Choroid plexus epithelial cell (primary cell): ENCODE measurements at places on chromosomes 7 and 10.

DNA sequence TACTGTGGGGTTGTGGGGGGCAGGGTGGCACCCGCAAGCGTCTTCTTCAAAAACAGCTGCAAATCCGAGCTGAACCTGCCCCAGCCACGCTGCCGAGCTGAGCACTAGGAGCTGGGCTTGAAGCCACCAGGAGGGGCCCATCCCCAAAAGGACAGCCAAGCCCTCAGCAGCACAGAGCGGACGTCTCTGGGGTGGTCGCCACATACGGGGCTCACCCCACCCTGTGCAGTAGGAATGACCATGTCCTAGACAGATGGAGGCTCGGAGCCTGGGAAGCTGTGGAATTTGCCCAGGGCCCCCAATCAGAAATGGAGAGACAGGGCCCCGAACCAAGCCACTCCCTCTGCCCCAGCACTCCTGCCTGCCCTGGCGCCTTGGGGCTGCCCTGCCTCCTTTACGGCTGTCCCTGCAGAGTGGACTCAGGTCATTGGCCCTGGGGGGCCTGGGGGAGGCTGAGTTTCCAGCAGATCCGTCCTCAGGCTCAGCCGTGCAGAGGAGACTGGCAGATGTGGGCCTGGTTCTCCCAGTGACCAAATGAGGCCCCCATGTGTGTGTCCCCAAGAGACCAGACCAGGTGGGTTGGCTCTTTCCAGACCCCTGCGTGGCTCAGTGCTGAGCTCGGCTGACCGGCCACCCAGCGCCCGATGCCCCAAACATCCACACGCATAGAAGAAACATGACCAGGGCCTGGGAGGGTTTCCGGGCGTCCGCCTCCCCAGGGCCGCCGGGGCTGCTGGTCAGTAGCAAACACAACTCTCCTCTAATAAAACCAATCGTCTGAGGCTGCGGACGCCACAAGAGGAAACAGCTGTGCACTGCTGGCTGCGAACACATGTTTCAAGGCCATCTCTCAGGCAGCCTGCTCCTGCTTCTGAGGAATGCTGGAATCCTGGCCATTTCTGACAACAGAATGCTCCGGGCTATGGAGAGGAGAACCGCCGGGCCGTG, 54.9 kb downstream of the PDGFA start:
- peak; percentile 82 for DNase-seq

DNA sequence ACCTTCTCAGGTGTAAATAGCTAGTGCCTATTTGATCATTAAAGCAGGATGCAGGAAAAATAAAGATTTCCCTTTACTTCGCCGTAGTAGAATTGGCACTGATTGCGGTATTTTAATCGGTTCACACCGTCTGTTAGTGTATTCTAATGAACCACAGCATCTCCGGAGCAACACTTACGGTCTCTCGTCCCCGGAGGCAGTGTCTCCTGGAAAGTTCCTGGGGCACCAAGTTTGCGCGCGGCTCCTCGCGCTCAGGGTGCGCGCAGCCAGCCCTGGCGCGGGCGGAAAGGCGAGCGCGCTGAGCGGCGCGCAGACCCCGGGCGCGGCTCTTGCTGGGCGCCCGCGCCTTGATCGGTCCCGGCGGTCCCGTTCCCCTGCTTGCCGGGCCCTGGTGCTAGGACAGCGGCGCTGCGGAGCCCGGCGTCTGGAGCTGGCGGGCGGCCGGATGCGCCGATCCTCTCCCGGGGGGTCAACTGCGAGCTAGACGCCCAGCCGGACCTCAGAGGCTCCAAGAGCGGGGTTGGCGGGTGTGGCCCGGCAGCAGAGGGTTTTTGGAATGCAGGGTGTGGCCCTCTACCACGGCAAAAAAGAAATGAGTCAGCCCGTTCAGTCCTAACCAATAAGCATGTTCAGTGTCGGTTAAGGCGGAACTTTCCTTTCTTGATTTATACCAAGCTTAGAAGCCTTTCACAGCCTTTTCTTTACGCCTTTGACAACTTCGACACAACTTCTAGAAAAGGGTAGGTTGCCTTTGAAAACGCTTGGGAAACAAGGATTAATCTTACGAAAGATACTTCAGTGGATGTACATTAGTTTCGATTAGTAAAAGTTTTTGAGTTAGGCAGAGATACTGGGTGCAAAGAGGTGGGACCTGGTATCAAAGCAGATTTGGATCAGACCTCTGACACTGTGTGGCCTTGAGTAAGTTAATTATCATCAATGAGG, 166.8 kb upstream of the ASAH2 start:
- DNase-seq, result peak; percentile 84

- DNase-seq, result no peak
Measured at GRCh38 chr7:153393666-153394065, 634.1 kb downstream of the ACTR3B start.

- DNase-seq, result no peak
Measured at GRCh38 chr7:77354914-77355313, 61.2 kb downstream of the GSAP start.

DNA sequence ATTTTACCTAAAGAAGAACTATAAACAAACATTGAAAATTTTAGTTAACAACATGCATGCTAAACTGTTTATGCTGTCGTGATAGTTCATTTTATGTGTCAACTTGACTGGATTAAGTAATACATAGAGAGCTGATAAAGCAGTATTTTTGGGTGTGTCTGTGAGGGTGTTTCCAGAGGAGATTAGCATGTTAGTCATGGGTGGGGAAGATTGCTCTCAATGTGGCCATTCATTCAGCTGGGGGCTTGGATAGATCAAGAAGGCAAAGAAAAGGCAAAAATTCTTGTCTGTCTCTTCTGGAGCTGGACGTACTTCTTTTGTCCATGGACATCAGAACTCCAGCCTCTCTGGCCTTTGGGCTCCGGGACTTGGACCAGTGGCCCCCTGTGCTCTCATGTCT, 172.9 kb upstream of the SEMA3E start:
- no peak for DNase-seq
